ENCODE measurements at places on chromosomes 2 and 18.

- DNase-seq, result no peak
Measured at GRCh38 chr18:29311580-29311979, 1134.7 kb upstream of the CDH2 start.

- DNase-seq, result no peak
Measured at GRCh38 chr2:226934546-226935201, 98.8 kb downstream of the RHBDD1 start.

GRCh38 chr18:62982600-62983251, 267.4 kb downstream of the PHLPP1 start:
- peak; percentile 41 for DNase-seq

- DNase-seq, result no peak
Measured at GRCh38 chr2:23478933-23479683, 94.1 kb downstream of the KLHL29 start.

DNA sequence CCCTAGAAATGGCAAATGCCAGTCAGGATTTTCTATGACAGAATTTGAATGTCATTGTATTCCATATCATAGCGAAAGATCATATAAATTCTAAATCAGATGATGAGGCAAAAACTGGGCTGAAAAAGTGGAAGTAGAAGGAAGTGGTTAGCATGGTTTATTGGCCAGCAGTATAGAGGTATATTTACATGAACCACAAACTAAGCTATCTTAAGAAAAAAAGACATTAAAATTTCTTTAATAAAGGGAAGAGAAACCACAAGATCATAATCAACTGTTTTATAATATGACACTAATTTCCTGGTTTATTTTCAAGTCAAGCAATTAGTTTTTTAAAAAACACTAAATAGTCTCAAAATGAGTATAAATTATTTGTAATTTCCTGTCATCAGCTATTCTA, 123.2 kb upstream of the LRP1B start:
- no peak for DNase-seq

- DNase-seq, result no peak
Measured at GRCh38 chr18:39105104-39105503, 1539.5 kb upstream of the CELF4 start.

- no peak for DNase-seq
Measured at GRCh38 chr2:189096769-189097447, 82.7 kb downstream of the COL5A2 start.

DNA sequence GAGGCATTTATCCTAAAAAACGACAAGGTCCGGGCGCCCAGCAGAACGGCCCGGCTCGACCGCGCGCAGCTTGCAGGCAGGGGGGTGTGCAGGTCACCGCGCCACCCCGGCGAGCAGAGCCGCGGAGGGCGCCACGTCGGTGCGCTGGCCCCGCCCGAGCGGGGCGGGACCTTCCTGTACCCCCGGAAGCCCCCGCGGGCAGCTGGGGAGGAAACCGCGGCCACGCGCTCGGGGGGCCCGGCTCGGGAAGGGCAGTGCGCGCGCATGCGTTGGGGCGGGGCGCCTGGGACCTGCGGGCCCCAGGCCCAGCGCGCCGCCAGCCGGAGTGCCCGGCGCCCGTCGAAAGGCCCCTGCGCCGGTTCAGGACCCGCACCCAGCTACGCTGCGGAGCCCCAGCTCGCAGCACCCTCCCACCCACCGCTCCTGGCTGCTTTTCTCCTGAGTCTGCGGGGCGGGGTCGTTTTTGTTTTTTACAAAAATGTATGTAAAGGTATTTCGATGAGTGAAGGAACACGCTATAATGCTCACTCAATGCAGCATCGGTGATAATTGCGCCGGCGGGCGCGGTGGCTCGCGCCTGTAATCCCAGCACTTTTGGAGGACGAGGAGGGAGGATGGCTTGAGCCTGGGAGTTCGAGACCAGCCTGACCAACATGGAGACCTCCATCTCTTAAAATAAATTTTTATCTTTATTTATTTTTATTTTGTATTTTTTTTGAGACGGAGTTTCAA, 47.7 kb upstream of the POMC start:
- peak; percentile 75 for DNase-seq

GRCh38 chr2:222919841-222920526, 59.1 kb downstream of the ACSL3 start:
- DNase-seq, result no peak

- DNase-seq, result no peak
Measured at GRCh38 chr2:31274401-31275075, 40.6 kb downstream of the EHD3 start.

GRCh38 chr2:204046145-204046544, 109.6 kb downstream of the ICOS start:
- no peak for DNase-seq

DNA sequence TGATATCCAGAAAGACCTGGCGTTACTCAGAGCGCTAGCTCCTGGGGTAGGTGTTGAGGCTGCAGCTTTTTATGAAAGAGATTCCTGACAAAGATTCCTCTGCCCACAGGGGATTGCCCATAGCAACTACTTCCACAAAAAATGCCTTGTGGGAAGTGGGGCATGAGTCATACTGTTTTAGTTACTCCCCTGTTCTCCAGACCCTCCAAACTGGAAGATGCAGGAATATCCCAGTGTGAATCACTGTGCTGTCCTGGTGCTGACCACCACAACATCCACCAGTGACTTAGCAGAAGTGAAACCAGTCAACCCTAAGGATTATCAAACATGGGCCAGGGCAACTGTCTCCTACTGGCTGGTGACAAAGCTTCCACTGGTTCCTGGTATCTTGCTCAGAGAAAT, 61.8 kb downstream of the CDH2 start:
- DNase-seq, result no peak

- DNase-seq, result no peak
Measured at GRCh38 chr2:55431982-55432627, 12.4 kb upstream of the CCDC88A start.

DNA sequence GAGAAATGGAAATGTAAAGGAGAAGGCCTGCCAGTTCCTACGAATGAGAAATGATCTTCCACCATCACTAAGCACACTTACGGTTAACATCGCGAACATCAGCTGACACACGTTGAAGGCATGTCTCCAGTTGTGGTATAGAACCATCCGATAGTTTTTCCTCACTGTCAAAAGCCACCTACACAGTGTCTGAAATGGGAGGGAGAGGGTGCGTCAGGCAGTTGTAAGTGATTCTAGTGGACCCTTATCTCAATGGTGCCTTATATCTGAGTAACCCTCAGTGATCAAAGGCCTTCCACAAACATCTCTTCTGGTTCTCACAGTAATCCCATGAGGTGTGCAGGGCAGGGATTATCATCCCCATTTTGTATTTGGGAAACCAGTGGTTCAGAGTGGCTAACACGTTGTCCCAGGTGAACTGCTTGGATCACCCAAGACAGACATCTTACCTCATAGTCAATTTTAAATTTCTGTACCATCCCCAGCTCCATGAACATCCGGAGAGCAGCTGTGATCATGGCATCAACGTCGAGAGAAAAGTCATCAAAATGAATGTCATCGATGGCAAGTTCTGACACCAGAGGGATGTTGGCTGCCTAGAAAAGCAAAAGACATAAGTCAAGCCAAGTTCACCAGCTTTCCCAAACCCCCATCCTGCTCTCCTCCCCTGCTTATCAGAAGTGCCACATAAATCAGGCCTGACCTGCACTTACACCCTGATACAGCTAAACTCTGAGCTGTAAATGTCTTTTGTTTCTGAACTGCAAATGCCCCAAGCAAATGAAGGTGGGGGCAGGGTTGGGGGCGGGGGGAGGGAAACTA, 335.2 kb downstream of the AGPS start:
- DNase-seq, result no peak

DNA sequence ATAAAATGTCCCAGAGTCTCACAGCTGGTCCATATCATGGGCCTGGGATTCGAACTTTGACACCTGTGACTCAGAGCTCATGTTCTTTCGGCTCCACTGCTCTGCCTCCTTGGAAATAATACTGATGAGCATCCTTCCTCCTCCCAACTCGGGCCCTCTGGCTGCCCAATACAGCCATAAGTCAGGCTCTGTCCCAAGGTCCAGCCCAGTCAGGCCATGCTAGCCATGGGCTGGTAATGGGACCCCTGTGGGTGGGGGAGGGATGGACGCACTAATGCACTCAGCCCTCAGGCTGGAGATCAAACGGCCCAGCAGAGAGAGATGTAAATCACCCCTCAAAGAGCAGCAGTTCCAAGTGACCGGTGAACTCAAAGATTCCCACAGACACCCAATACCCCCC, 61.1 kb downstream of the DDX1 start:
- DNase-seq, result no peak

- DNase-seq, result no peak
Measured at GRCh38 chr18:24600076-24600654, 139.7 kb downstream of the HRH4 start.

DNA sequence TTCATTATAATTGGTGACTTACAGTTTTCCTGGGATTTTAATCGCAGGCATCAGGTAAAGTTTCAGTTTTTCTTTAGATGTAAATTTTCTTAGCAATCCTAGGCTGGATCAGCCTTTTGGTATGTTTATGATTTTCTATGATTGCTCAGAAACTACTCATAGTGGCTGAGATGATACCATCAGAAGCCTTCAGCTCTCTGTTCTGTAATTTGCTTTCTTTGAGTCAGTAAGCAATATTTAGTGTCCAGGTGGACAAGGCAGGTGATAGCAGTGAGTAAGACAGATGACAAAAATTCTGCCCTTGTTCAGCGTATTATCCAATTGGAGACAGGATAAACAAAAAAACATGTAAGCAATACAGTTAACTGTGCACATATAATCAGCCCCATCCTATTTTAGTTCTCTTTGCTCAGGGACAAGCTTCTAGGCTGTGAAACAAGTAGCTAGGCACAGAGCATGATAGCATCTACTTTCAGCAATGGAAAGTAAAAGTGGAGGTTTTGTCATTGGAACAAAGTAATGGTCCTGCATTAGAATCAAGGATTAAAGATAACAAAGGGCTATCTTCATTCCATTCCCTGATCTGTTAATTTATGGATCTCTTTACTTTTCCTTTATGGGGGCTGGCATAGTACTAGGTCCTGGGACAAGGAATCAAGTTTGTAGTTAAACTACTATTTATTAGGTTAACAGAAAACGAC, 100.8 kb downstream of the EPC2 start:
- DNase-seq, result no peak

GRCh38 chr18:54023471-54023870, 201.0 kb downstream of the MBD2 start:
- no peak for DNase-seq

DNA sequence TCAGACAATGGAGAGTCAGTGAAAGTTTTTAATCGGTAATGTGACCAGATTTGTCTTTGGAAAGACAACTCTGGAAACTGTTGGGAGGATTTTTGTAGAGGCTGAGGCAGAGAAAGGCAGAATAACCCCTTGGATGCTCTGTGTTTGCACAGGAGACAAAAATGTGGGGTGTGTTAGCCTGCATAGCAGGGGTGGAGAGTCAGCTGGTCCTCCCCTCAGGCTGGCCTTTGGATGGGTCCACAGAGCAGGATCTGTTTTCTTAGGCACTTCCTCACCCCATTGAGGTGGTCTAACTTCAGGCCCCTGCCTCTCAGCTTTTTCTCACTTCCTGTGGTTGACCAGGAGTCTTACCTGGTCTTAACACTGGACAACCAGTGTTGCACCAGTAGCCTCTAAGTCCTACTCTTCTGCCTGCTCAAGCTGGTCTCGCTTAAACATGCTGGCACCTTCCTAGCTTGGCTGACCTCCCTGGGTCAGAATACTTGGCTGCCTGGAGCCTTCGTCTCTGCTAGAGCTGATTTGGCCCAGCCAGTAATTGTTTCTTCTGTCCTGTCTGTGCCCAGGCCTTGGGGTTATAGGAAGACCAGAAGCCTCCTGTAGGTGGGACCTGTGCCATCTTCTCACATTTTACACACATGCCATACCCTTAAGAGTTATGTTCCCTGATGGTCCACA, 259.8 kb upstream of the RASGRP3 start:
- DNase-seq, result no peak

GRCh38 chr2:45992021-45992740, 305.0 kb upstream of the EPAS1 start:
- DNase-seq, result no peak

GRCh38 chr2:27041752-27042151, 9.0 kb downstream of the TMEM214 start:
- no peak for DNase-seq

GRCh38 chr2:161112908-161113307, 47.3 kb upstream of the TANK start:
- no peak for DNase-seq

GRCh38 chr2:170241756-170242155, 63.8 kb downstream of the MYO3B start:
- DNase-seq, result no peak

- peak; percentile 75 for DNase-seq
Measured at GRCh38 chr18:32919799-32920198, 147.0 kb upstream of the KLHL14 start.
